CD14-positive monocyte (primary cell): ENCODE measurements at places on chromosomes 7 and 10.

DNA sequence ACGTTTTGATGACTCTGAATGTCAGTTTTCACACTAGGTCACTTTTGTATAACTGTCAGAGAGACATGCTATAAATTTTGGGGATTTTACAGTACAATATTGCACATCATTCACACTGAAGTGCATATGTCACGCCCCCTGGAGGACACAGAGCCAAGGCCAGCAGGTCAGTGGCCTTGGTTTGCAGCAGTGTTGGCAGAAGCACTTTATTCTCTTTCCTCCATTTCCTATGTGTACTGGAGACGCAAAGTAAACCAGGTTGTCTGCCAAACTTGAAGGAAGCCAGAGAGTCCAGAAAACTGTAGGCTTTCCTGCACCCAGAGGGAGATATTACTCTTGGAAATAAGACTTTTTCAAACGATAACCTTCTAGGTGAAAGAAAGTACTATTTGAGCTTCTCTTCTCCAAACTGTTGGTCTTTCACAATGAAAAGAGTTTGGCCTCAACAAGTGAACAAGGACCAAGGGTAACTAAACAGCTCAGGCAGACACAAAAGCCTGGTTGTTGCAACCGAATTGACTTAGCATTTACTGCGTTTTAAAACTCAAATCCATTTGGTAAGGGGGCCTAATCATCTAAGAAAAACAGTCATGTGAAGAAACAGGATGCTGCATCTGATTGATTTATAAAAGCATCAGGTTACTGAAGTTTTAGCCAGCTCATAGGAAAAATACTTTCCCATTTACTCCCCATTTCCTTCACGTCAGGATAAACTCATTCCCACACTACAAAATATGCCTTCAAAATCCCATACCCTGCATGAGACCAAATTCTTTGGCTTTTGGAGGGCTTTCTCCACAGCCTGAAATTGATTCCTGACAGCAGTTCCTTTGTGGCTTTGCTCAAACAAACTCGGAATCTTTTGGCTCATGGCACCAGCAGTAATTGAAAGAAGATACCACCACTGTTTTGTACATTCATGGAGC, 83.0 kb upstream of the SEC61G start:
- no peak for DNase-seq

DNA sequence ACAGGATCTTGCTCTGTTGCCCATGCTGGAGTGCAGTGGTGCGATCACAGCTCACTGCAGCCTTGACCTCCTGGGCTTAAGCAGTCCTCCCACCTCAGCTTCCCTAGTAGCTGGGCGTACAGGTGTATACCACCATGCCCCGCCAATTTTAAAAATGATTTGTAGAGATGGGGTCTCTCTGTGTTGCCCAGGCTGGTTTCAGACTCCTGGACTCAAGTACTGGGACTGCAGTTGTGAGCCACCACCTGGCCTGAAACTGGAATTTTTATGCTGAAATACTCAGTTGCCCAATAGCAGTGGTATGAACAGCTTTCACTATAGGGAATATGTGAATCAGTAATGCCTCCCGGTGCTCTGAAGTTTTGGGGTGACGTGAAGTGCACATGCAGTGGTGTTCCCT, 7.6 kb downstream of the ZRANB1 start:
- no peak for DNase-seq

DNA sequence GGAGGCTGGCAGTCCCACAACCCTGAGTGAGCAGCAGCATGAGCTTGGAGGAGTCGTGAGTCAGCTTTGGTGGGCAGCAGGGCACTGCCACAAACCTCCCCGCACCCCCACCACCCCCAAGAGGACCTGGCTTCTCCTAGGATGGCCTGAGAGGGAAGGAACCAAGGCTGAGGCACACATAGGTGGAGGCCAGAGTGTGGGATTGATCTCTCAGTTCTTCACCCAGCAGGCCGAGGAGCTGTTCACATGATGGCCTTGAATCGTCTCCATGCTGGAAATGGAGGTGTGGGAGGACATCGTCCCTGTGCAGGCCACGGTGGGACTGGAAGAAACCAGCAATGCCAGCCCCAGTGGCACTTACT, 17.4 kb upstream of the GDF10 start:
- no peak for DNase-seq

GRCh38 chr10:70585578-70586169, 16.9 kb downstream of the PRF1 start:
- DNase-seq, result no peak

DNA sequence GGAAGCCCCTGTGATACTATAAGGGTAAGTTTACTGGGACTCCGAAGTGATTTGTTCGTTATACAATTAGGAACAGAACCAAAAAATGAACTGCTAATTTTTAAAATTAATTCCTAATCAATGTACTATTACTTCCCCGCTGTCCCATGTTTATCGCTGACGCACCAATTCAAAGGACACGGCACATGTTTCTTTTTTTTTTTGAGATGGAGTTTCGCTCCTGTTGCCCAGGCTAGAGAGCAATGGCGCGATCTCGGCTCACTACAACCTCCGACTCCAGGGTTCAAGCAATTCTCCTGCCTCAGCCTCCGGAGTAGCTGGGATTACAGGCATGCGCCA, 1.5 kb upstream of the FMC1 start:
- DNase-seq, result no peak

DNA sequence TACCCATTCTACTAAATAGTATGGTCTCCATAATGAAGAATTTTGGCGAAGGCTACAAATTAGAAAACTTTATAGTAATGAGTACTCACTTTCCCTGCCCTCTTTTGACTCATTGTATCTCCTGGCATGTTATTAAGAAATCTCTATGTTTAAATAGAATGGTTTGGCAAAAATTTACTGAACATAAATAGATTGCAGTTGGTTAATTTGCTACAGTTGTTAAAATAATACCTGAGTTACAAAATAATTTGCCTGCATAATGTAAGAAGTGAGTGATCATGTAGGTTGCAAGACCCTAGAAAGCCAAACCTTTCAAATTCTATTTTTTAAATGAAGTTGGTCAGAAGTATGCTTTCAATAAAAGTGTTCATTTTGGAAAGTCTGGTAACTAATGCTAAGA, 176.8 kb upstream of the AHR start:
- DNase-seq, result no peak
